ENCODE measurements at places on chromosomes 7 and 10. TPM values are rescaled to one million over a fixed set of nuclear protein-coding genes. Genes with fewer than 3 reads are reported as not detected.

DNA sequence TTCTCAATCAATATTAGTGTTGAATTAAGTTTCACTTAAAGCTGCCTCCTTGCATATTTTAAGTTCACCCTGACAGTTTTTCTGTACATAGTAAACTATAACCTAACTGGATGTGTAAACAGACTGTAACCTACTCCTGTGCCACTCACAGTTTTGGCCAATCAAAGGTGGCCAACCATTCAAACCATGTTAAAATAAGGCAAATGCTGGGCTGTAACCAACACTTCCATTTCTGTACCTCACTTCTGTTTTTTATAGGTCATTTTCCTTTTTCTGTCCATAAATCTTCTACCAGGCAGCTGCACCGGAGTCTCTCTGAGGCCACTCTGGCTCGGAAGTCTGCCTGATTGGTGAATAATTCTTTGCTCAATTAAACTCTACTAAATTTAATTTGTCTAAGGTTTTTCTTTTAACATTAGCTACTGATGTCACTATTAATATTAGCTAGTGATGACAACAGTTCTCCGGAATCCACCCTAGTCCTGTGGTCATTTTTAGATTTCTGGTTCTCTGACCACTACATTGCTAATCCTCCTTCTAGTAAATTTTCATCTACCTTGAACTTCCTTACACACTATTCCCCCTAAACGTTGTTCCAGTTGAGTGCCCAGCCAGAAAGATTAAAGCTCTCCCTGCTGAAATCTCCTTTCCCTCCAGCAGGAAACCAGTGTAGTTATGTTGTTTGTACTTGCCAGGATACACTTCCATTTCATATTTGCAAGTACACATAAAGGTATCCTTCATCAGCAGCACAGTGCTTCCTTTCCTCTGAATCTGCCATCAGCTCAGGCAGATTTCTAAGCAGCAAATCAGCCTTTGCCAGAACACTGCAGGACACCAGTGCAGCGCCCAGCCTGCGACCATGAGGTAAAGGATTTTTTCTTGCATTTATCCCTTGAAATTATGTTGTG is 18.6 kb upstream of the IFIT2 start:
- no peak for DNase-seq

DNA sequence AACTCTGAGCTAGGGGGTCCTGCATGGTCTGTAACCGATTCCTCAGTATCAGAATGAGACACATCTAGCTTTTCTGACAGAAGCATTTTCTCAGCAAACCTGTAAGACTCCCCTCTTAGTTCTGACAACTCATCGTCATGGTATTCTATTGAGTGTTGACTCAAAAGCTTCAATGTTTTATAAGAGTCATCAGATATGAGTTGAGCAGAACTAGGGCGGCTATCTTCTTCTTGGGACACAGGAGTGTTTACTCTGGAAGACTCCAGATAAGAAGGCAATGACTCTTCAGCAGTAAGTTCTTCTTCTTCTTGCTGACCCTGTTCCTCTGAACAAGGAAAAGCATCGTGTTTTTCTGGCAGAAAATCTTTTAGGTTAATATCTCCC is 167.0 kb upstream of the CCDC6 start:
- no peak for DNase-seq

DNA sequence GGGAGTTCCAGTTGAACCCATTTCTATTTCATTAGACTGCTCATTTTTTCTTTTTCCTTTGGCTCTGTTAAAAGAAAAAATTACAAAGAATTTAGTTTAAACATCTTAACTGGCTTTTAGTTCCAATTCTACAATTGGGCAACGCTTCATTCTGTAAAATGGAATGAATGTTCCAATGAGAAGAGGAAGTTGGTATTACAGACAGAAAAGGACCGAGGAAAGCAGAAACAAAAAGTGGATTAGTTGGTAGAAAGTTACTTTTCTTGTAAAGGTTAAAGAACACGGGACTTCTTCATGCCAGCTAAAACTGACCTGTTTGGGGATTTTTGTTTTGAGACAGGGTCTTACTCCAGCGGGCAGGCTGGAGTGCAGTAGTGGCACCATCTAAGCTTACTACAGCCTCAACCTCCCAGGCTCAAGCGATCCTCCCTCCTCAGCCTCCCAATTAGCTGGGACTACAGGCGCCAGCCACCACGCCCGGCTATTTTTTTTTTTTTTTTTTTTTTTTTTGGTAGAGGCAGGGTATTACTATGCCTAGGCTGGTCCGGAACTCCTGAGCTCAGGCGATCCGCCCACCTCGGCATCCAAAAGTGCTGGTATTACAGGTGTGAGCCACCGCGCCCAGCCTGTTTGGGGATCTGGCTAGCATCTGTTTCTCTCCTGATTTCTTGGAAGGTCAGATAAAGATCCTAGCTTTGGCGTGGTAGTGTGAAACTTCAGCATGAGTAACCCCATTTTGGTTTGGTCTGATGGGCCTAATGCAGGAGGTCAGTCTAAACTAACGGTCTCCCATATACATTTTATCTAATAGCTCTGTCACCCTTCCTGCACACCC is 1.3 kb upstream of the VDAC2 start:
- DNase-seq: no peak

- no peak for DNase-seq
Measured at GRCh38 chr7:99339595-99339994, 13.9 kb downstream of the ARPC1A start.

GRCh38 chr10:61760943-61761824 is 98.5 kb downstream of the CABCOCO1 start:
- no peak for DNase-seq

GRCh38 chr10:12422189-12422588 is 72.8 kb downstream of the CAMK1D start:
- no peak for DNase-seq

- DNase-seq: no peak
Measured at GRCh38 chr7:111678281-111678680, 116.0 kb upstream of the IMMP2L start.

- no peak for DNase-seq
Measured at GRCh38 chr7:47601119-47601880, 19.4 kb upstream of the TNS3 start.

DNA sequence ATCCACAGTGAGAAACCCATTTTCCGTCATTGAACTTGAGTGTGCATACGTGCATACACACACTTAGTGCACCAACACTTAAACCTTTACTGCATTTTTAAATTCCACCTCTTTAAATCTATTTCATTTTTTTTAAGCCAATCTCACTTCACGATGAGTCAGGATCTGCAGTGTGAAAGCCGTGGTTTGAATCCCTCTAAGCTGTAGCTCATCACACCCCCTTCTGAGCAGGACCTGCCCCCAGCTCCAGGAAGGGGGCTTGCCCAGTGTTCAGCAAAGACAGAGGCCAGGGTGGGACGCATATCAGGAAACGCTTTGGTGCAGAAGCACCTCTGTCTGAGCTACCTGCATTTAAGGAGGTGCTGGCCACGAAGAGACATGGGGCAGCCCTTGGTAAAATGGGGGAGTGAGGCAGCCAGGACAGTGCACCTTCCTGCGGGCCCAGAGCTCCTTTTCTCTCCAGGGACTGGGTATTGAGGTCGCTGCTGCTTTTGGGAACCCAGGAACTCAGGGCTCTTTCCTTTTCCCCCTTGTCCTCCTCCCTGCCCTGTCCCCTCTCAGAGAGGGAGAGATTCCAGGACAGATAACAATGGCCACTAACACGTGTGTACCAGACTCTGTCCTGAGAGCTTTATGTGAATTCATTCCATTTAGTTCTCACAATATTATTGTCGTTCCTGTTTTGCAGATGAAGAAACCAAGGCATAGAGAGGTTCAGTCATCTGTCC is 21.7 kb downstream of the ZNF316 start:
- no peak for DNase-seq

Gene CCL24
- total RNA-seq: not detected

Gene HYAL4
- 0.23 TPM for total RNA-seq
